NCI-H1092 (cell line): ENCODE measurements at places on chromosomes 16 and 17.

- DNase-seq: no peak
Observed at GRCh38 chr17:83006515-83007455, 72.6 kb upstream of the METRNL start.

DNA sequence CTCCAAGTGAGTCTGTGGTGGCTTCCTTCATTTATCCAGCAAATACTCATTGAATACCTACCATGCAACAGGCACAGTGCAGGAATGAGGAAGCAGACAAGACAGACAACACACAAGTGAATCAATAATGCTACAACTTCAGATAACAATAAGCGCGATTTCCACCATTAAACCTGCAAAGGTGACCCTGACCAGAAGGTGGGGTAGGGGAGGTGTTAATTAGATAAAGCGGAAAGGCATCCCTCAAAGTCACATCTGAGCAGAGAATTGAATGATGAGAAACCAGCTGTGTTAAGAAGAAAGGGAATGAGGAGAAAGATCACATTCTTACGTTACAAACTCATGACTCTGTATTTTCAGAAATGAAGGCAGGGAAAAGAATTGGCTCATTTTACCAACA lies 26.3 kb downstream of the ZZEF1 start:
- no peak for DNase-seq

DNA sequence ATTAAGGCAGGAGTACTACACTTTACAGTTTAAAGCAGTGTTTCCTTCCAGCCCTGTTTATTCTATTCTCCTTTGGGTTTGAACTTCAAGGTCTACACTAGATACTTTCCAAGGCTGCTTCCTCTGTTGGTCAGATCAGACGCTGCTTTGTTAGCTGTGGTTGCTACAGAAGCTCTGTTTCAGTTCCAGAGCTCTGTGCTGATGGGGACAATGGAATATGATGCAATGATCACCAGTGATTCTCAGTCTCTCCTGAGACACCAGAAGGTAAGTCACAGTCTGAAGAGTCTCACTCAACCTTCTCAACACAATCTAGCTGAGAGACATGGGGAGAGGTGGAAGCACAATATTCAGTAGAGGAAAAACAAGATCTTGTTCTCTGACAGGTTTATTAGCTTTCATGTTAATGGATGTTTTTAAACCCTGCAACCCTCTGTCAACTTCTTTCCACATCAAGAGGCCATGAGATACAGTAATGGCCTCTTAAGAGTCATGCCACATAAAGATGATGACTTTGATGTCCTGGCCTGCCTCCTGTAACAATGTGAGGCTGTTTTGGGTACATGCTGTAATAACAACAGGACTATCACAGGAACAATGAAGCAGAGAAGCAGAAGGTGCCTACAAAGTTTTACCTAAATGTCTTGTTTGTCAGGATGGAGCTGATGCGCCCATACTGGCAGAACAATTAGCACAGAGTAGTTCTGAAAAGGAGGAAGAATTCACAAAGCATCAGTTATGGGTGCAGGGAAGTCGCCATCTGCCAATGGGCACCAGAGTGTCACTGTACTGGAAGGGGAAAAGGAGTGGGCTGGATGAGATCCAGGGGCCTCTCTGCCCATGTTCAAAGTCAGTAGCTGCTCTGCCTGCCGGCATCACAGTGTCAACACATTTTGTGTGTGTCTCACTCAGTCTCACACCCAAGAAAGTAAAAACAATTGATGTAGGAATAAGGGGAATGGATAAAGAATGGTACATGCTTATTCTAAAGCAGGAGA lies 33.4 kb downstream of the PSME3IP1 start:
- DNase-seq: no peak

DNA sequence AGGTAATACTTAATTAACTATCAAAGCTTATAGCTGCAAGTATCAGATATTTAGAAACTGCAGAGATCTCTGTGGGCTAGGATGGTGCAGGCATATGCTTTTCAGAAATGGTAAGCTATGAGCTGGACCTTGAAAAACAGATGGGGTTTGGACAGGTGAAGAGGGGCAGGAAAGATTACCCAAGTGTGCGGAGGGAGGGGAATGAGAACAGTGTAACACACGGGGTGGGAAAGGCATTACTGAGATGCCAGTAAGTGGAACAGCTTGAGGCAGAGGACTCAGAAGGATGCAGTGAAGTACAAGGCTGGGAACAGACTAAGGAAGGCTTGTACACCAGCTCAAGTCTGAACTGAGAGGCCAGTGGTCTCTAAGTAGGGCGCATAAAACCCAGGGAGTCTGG lies 22.1 kb upstream of the EVPL start:
- no peak for DNase-seq

- DNase-seq: no peak
Observed at GRCh38 chr17:68035131-68035522, 408 bp upstream of the KPNA2 start.

- no peak for DNase-seq
Observed at GRCh38 chr16:12315330-12316136, 339.0 kb downstream of the SNX29 start.

GRCh38 chr17:73089322-73090317 lies 2.9 kb downstream of the SLC39A11 start:
- no peak for DNase-seq

- peak; percentile 46 for DNase-seq
Observed at GRCh38 chr17:42183741-42184711, 1.2 kb downstream of the HCRT start.

DNA sequence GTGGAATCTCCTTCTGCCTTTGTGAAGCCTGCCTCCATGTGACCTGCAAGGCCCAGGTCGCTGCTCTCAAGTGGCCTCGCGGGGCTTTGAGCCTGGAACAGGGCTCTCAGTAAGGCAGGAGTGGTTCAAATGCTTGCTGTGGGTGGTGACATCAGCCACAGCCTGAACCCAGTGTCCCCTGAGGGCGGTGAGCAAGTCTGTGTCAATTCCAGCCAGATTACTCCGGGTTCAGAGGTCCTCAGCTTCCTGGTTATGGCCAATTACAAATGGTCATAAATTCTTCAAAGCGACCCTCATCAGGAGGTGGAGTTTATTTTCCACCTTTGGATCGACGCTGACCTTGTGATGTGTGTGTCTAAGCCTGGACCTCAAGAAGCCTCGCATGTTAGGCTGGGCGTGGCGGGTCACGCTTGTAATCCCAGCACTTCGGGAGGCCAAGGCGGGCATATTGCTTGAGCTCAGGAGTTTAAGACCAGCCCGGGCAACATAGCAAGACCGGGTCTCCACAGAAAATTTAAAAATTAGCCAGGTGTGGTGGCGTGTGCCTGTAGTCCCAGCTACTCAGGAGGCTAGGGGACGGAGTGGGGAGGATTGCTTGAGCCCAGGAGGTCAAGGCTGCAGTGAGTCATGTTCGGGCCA lies 17.3 kb downstream of the LGALS3BP start:
- DNase-seq: no peak

GRCh38 chr17:28240688-28241340 lies 78.2 kb upstream of the TMEM97 start:
- no peak for DNase-seq

DNA sequence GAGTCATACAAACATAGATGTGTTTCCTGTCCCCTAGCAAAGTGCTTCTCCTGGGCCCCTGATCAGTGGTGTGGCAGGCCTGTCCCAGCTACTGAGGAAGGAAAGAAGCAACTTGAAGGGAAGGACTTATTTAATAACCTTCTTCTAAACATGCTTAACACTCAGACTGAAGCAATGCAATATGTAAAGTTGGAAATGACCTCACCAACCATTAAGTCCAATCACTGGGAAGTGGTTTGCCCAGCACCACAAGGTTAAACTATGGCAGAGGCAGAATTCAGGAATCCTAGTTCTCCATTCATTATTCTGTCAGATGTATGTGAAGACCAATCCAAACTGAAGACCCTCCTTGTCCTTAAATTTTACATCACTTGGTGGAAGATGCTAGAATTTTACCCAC lies 39.1 kb downstream of the CENPV start:
- no peak for DNase-seq

DNA sequence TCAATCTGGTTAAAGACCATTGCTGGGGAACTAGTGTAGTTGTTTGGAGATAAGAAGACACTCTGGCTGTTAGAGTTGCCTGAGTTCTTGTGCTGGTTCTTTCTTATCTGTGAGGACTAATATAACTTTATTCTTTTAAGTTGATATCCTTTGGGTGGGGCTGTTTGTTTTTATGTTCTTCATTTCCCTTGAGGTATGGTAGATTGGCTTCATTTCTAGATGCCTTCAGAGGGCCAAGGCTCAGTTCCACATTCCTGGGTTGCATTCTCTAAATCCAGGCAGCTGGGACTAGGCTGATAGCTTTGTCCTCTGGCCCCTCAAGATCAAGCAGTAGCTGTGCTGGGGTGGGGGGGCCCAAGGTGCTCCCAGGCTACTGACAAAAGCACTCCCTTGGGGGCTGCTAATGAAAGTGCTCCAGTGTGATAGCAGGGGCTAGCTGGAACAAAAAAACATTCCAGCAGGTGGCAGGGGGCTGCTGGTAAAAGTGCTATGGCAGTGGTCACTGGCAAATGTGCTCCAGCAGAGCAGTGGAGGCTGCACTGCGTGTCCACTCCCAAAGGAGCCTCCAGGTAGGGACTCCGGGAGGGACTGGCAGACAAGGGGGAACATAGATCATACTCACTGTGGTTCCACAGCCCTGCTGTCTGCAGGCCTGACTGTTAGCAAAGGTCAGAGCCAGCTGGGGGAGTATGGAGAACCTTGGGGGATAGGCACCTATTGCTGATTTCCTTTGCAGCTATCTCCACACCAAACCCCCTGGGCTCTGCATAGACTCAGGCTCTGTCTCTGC lies 45.9 kb upstream of the KCNJ16 start:
- no peak for DNase-seq

DNA sequence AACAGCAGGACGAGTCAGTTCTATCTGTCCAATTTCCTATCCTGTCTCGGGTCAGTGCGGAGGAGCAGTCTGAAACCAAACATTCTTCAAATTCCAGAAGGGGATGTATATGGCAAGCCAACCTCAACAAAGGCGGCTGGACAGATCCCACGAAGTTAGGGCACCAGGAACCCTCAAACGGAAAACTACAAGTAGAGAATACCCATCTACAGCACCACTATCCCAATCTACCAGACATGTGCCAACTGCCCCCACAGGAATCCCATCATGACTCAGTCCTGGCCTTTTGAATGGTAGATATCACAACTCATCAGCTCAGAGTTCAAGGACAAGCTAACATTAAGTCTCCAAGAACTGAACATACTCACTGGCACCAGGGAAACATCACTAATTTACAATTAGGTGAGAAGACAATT lies 2.3 kb downstream of the NAT9 start:
- DNase-seq: no peak

DNA sequence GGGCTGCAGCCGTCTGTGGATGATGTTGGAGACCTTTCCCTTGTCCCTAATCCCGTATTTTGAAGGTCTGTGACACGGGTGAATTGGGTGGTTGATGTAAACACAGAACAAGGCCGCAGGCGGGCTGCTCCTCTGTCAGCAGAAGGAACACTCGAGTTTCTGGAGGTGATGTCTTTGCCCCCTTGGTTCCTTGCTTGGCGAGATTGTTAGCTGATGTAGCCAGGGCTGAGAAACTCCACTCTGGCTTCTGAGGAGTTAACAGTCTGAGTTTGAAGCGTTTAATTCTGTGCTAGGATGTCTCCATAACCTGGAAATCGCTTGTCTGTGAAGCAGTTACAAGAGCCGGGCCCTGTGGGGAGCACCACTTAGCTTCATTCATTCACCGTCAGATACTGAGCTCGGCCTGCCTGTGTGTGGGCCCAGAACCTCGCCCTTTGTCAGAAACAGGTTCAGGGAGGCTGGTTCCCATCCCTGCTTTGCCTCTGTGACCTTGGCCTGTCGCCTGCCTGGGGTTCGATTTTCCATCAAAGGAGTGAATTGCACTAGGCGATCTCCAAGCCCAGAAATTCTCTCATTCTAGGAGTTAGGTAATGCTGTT lies 1.3 kb downstream of the MAPK8IP3 start:
- DNase-seq: no peak

GRCh38 chr17:12415031-12415430 lies 250.7 kb upstream of the MYOCD start:
- DNase-seq: no peak

DNA sequence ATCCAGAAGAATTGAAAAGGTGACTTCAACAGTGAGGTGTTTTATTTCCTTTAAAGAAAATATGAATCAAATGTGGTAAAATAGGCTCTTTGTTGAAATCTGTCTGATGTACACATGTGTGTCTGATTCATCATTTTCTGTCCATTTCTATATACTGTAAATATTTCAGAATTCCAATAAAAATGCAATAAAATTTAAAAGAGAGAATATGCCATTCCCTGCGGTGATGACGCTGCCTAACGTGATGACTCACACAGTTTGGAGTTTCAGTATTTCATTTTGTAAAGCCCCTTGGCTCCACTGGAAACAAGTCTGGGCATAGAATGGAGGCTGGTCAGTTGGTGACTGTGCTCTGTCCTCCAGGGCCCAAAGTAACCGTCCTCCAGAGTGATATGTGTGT lies 482.5 kb upstream of the CDH5 start:
- DNase-seq: no peak

GRCh38 chr17:79607940-79608623 lies 2.8 kb downstream of the RBFOX3 start:
- DNase-seq: no peak

DNA sequence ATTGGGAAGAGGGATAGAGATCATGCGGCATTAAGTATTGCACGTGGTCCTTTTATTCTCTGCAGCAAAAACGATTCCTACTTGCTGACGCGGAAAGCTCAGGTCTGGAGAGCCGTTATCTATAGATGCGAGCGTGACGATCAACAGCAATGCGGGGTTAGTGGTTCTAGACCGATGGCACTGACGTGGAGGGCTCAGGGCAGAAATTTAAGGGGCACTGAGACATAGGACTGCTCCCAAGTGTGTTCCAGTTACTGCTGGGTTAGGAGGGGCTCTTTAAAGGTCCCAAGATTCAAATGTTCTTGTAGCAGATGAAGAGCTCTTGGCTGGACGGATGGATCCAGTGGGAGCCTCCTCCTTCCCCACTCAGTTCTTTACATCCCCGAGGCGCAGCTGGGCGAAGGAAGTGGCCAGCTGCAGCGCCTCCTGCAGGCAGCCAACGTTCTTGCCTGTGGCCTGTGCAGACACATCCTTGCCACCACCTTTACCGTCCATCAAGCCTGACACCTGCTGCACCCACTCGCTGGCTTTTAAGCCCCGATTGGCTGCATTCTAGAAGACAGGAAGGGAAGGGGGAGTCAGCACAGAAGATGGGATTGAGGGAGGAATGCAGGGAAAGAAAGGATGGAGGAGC lies 732 bp upstream of the EXOSC6 start:
- no peak for DNase-seq

GRCh38 chr17:78986649-78987328 lies 7.1 kb upstream of the LGALS3BP start:
- DNase-seq: no peak
